Endodermal cell (in vitro differentiated cells): ENCODE measurements at places on chromosomes 1 and 21. TPM values are rescaled to one million over a fixed set of nuclear protein-coding genes. Genes with fewer than 3 reads are reported as not detected.

- H3K4me3 ChIP-seq, result no peak overlapping the region
- no peaks in the 10 kb centered on the region for H3K36me3 ChIP-seq
- peaks cover 9% of the 10 kb centered on the region for H3K27me3 ChIP-seq
- H3K27ac ChIP-seq, result no peak overlapping the region
Measured at GRCh38 chr1:201192261-201192788, 1.7 kb downstream of the IGFN1 start.

- H3K36me3 ChIP-seq, result no peaks in the 10 kb centered on the region
- H3K4me3 ChIP-seq, result no peak overlapping the region
- H3K27ac ChIP-seq, result no peak overlapping the region
- H3K4me1 ChIP-seq, result peaks cover 6% of the 10 kb centered on the region
- DNase-seq, result no peak
Measured at GRCh38 chr1:36822648-36823047, 211.7 kb downstream of the GRIK3 start.

GRCh38 chr1:17165823-17166222 lies 39.1 kb upstream of the PADI1 start:
- H3K27me3 ChIP-seq, result no peaks in the 10 kb centered on the region
- no peak overlapping the region for H3K4me3 ChIP-seq
- H3K36me3 ChIP-seq, result no peaks in the 10 kb centered on the region

GRCh38 chr1:165352442-165353293 lies 3.8 kb downstream of the LMX1A start:
- H3K36me3 ChIP-seq, result no peaks in the 10 kb centered on the region
- H3K27ac ChIP-seq, result no peak overlapping the region
- peaks cover 35% of the 10 kb centered on the region for H3K4me1 ChIP-seq
- peak; percentile 82 for DNase-seq
- H3K4me3 ChIP-seq, result peak overlapping the region; percentile 78

GRCh38 chr1:52348704-52349300 lies 17.2 kb downstream of the CC2D1B start:
- peak; percentile 89 for DNase-seq
- H3K4me1 ChIP-seq, result peaks cover 4% of the 10 kb centered on the region
- no peak overlapping the region for H3K4me3 ChIP-seq
- H3K36me3 ChIP-seq, result peaks cover 21% of the 10 kb centered on the region
- no peak overlapping the region for H3K27ac ChIP-seq
- no peaks in the 10 kb centered on the region for H3K27me3 ChIP-seq

GRCh38 chr21:35559128-35559828 lies 501.0 kb downstream of the SETD4 start:
- H3K4me1 ChIP-seq, result no peaks in the 10 kb centered on the region
- H3K27ac ChIP-seq, result no peak overlapping the region
- H3K36me3 ChIP-seq, result no peaks in the 10 kb centered on the region

DNA sequence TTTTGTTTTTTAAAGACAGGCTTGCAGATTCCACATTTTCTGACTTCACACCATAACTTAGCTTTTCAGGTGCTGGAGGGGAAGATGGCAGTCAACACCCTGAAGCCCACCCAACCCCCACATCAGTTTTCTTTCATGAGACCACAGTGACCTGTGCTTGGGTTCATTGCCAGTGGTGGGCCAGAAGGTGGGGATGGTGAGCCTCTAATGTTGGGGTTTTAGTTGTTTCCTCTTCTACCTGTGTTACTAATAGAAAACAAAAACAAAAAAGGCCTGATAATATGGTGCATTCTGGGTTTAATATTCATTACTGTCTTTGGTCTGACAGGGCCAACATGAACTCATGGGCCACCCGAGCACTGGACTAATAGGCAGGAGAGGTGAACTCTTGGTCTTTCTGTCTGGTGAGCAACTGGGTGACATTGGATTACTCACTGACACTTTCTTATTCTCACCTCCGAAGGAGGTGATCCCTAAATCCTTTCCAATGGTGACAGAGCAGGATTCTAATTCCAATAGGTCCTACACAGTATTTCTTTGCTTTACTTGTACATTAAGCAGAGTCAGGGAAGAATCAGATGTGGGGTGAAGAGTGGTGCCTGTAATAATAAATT lies 132.8 kb downstream of the CLIC6 start:
- DNase-seq, result peak; percentile 79
- H3K36me3 ChIP-seq, result no peaks in the 10 kb centered on the region
- H3K4me3 ChIP-seq, result no peak overlapping the region

- H3K4me3 ChIP-seq, result no peak overlapping the region
- no peak overlapping the region for H3K27ac ChIP-seq
- no peaks in the 10 kb centered on the region for H3K27me3 ChIP-seq
- H3K4me1 ChIP-seq, result peaks cover 32% of the 10 kb centered on the region
- peaks cover 27% of the 10 kb centered on the region for H3K36me3 ChIP-seq
Measured at GRCh38 chr1:42176902-42177519, 12.5 kb upstream of the GUCA2A start.

DNA sequence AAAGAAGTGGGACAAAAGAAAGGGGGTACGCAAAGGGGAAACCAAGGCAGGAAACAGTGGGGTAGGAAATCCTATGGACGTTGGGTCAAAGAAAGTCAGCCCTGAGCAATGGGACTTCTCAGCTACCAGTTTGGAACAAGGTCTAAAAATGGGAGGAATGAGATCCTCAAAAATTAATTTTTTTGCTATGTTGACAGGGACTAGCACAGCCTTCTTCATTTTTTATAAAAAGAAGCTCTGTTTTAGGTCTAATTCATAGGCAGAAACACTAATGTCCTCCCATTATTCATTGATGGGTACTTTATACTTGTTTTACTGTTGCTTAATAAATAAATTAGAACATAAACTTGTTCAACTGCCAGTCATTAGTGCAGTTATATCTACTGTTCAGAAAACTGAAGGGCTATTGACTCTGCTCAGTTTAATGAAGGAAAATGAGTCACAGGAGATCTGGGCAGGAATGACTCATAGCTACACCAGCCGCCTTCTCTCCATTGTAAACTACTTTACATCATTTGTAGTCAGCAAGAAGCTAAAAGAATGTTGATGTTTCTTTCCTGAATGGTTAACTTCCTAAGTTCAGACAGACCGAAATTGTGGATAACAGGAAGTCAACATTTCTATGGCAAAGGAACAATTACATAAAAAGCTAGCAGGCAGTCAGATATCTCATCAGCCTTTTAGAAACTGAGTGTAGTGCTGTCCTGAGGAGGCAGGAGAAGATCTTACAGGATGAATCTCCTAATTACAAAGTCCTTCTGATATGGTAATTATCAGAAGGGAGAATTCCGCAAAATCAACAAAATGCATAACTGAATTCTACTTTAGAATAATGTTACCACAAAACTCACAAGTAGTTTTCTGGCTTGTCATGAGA lies 356.4 kb upstream of the PKN2 start:
- H3K4me1 ChIP-seq, result no peaks in the 10 kb centered on the region
- H3K36me3 ChIP-seq, result no peaks in the 10 kb centered on the region
- H3K4me3 ChIP-seq, result no peak overlapping the region
- H3K27me3 ChIP-seq, result no peaks in the 10 kb centered on the region
- DNase-seq, result no peak

DNA sequence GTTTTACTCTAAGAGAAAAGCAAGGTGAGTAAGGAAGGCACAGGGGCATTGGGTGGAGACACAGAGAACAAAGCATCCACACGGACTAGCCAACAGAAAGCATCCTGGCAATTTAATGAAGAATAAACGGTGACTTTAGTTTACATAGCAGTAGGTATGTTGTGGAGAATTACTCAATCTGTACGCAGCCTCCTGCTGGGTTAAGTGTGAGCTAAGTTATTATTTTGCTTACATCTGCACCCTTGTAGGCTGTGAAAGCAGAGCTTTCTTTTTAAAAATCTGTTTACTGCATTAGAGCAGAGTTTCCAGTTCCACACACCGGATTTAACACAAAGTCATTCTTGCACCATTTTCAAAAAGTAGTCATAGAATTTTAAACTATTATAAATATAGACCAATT lies 144.5 kb downstream of the AKT3 start:
- DNase-seq, result no peak
- no peaks in the 10 kb centered on the region for H3K4me1 ChIP-seq
- no peaks in the 10 kb centered on the region for H3K27me3 ChIP-seq
- H3K36me3 ChIP-seq, result no peaks in the 10 kb centered on the region
- no peak overlapping the region for H3K27ac ChIP-seq

- no peak overlapping the region for H3K27ac ChIP-seq
- H3K4me3 ChIP-seq, result no peak overlapping the region
- H3K36me3 ChIP-seq, result no peaks in the 10 kb centered on the region
Measured at GRCh38 chr1:246029616-246030015, 477.5 kb downstream of the SMYD3 start.

DNA sequence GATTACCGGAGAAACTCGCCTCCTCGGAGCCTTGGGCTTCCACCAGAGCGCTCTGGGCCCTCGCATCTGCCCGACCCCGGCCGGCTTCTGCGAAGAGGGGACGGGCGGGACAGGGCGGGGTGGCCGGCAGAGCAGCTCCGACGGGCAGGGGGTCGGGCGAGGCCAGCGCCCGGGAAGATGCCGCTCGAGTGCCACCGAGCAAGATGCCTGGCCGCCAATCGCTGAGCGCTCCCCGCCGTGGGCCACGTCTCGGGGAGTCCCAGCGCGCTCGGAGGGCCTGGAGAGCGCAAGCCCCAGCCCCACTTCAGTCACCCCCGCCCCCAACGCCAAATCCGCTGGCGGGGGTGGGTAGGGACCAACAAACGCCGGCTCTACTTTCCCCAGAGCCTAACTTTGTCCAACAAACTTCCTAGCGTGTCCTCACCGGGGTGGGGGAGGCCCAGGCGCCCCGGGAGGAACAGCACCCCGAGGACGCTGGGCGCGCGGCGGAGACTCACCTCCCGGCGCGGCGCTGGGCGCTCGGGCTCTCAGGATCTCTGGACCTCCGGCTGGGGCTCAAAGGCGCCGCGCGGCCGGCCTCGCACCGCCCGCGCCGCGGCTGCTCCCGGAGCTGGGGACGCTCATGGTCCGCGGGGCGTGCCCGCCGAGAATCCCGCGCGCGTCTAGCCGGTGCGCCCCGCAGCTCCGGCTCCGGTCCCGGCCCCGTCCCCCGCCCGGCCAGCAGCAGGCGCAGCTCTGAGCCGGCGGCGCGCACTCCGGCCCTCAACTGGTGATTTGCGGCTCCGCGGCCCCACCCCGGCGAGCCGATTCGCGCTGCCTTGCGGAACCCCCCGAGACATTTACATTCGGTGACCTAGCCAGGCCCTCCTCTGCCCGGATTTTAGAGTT lies at the start of gene BCAR3:
Gene BCAR3, minus strand, starts transcription at position 737 of the 888 bp plus-strand sequence. CDS start 6,907 bp downstream, outside the sequence.
- peak; percentile 93 for DNase-seq
- H3K36me3 ChIP-seq, result peaks cover 27% of the 10 kb centered on the region
- no peaks in the 10 kb centered on the region for H3K27me3 ChIP-seq
- H3K4me3 ChIP-seq, result peak within 1 kb of the TSS; percentile 96
- peak within 1 kb of the TSS; percentile 76 for H3K27ac ChIP-seq

GRCh38 chr1:98669355-98670296 lies 8.1 kb downstream of the SNX7 start:
- H3K27me3 ChIP-seq, result no peaks in the 10 kb centered on the region
- H3K27ac ChIP-seq, result no peak overlapping the region
- peaks cover 2% of the 10 kb centered on the region for H3K4me1 ChIP-seq
- no peak overlapping the region for H3K4me3 ChIP-seq
- no peak for DNase-seq

Gene S100A7
- total RNA-seq, result not detected in 3 replicates

Gene ZSWIM5
- 11.4 and 12.3 TPM in 2 replicates for total RNA-seq

Gene TRIM45
- total RNA-seq, result 13.4 and 14.7 TPM in 2 replicates

Gene H3-3A
- total RNA-seq, result 829 and 898 TPM in 2 replicates

Gene NBPF20
- 2.5 to 8.3 TPM (median 6.9 TPM) in 3 replicates for total RNA-seq

Gene BMP8A
- 0.68 to 0.86 TPM (median 0.75 TPM) in 3 replicates for total RNA-seq

Gene OR2T5
- total RNA-seq, result not detected in 3 replicates
